Epithelial cell of esophagus (primary cell): ENCODE measurements at places on chromosomes 12 and 14.

- no peak for DNase-seq
Observed at GRCh38 chr12:122730215-122731014, at the start of gene HCAR1. HCAR1 (minus strand) TSS chr12:122730844; CDS start chr12:122730339, 505 bp downstream.

GRCh38 chr12:10365696-10366405 lies 24.0 kb downstream of the KLRK1 start:
- DNase-seq = peak; percentile 52

DNA sequence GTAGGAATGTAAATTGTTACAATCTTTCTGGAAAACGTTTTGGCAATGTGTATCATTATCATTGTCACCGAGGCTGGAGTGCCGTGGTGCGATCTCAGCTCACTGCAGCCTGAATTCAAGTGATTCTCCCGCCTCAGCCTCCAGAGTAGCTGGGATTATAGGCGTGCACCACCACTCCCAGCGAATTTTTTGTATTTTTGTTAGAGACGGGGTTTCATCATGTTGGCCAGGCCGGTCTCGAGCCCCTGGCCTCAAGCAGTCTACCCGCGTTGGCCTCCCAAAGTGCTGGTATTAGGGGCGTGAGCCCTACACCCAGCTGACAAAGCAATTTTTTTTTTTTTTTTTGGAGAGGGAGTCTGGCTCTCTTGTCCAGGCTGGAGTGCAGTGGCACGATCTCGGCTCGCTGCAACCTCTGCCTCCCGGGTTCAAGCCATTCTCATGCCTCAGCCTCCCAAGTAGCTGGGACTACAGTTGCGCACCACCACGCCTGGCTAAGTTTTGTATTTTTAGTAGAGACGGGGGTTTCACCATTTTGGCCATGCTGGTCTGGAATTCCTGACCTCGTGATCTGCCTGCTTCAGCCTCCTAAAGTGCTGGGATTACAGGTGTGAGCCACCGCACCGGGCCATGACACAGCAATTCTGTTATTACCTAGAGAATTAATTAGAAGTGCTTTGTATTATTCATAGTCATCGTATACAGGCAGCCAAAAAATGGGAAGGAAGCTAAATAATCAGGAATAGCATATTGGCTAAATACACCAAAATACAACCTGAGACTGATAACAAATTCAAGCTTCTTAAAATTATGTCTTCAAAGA lies 1.2 kb downstream of the ACTR6 start:
- no peak for DNase-seq

GRCh38 chr12:64273527-64274403 lies 51.7 kb upstream of the KICS2 start:
- DNase-seq = peak; percentile 62

GRCh38 chr14:23299211-23299957 lies 3.3 kb downstream of the PPP1R3E start:
- DNase-seq = peak; percentile 83

DNA sequence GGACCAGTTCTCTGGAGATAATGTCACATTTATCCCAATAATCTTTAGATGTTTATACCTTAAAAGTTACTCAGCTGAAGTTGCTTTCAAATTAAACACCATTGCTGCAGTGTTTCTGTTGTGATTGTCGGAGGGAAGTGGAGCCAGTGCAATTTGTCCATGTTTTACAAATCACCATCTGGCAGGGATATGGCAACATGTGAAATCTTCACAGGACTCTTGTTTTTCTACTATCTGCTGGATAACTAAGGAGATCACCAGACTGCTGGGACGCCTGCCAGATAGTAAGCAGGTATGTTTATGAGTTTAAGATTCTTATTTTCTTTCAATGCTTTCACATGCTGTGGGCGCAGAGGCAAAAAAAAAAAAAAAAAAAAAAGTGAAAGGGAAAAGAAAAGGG lies 100.3 kb upstream of the SOX5 start:
- DNase-seq = no peak

DNA sequence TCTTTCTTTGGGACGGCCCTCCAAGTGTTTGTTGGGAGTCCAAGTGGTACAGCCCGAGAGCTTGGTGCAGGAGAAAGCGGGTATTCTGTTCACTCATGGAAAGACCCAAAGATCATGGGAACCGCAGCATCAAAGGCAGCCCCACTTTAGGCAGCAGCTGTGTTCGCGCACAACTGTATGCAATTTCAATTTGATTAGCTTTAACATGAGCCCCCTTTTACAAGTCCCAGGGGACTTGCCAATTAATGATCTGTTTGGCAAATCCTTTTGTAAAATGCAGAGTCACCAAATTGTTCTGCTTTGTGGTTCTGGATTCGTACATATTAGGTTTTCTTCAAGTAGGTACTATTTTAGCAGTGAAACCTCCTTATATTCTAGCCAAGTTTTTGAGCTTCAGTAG lies 217.7 kb downstream of the AACS start:
- no peak for DNase-seq

GRCh38 chr12:21323736-21324135 lies 11.0 kb downstream of the SLCO1A2 start:
- no peak for DNase-seq

DNA sequence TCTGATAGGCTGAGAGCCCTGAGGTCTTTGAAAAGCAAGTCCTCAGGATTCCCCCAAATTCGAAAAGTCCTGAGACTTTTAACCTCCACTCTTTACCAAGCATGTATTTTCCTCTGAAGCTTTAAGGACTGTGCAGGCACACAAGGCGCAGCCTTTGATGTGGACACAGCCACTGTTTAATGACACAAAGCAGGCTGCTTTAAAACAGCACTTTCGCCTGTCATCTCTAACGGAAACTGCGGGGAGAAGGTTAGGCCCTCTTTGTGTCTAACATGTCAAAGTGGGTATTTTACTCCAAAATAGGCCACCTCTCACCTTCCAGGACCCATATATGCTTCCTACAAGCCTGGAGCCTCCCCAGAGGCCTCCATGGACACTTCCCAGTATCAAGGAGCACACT lies 159.2 kb downstream of the GCH1 start:
- DNase-seq = no peak

DNA sequence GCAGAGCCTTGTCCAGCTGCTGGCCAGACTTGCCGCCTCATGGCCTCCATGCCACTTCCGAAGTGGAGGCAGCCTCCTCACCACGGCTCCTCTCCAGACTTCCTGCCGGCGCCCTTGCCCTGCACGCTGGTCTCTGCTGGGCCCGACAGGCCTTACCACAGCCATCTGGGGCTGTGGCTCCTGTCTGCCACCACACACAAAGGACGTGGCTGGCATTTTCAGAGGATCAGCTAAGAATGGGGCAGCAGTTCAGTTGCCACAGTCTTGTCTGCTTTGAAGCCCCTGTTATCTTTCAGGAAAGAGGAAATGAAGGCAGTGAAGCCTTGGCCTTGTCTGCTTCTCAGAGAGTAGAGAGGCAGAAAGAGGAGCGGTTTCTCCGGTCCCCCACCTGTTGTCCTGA lies 178.0 kb upstream of the FKBP4 start:
- no peak for DNase-seq

DNA sequence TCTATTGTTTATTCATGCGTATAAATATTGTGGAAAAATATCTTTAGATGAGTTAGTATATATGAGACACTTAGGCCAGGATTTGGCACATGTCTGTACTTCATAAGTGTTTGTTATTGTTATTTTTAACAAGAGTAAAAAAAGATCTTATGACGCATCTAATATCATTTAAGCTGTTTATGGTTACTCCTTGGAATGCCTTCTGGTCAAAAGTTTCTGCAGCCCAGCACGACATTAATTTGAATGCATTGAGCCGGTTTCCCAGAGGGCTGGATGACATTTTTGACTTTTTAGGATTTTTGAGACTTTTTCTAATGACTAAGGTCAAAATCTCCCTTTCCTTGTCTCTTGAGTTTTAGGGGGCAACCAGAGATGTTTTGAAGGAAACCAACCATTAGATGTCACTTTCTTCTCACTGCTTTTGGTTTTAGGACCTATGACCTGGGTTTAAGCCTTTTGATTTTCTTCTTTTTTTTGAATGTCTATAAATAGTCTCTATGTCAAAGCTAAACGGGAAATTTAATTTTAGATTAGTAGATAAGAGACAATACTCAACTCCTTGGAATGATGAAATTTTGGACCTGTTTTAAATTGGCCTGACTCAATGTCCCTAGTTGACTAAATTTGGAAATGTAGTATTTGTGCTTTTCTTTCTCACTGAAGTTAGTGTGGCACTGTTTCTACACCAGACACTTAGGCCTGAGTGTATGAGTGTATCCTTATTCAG lies 215.5 kb downstream of the AEBP2 start:
- DNase-seq = no peak

GRCh38 chr14:65835501-65835900 lies 423.0 kb downstream of the FUT8 start:
- no peak for DNase-seq

DNA sequence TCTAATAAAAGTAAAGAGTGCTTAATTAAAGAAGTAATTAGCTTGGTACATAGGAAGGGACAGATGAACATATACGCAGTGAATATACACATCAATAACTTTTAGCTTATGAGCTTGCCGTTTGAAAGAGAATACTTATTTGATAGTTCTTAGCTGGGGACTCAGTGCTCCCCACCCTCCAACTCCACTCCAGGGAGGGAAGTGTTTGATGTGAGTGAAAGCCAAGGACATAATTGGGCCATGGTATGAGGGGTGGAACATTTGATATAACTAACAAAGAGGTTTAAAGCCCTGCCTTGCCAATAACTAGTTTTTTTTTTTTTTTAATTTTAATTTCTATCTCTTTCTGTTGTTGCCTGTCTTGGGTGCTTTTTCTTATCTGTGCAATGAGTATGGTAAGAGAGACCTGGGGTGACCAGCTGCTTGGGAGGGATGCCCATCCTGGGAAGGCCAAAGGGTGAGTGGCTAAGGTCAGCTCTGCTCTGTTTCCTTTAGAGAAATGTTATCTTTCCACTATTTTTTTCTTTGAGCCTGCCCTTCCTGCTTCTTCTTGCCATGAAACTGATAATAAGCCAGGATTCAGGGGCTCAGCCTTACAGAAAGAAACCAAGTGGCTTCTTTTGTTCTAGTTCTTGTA lies 132.8 kb upstream of the CPSF6 start:
- DNase-seq = no peak

- peak; percentile 98 for DNase-seq
Observed at GRCh38 chr14:68941820-68942219, 37.3 kb downstream of the ACTN1 start.

DNA sequence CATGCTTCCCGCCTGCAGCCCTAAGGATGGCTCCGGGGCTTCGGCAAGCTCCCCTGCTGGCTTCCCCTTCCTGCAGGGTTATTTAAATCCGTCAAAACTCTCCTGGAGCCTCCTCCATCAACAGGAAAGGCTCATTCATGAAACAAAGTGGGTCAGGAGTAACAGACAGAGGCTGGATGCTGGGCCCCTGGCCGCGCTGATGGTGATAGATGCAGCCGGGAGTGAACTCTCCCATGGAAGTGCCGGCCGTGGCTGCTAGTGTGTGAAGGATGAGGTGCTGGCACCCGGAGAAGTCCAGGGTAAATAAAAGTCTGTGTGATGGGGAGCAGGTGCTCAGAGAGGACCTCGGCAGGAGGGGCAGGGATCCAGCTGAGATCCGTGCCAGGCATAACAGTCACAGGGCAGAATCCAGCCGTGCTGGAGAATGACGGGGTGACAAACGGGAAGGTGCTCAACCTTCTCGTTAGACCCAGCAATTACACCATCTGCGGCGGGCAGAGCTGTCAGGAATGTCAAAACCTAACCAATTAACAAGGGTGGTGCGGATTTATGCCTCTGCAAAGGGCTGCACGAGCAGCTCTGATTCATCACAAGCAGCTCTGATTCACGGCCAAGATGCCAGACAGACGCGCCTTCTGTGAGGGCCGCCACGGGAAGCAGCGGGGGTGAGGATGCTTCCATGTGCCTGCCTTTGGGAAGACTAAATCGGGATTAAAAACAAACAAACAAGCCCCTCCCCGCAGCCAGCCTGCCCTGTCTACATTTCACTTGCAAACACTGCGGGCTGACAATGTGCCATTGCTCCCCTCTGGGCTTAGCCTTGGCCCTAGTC lies 55.6 kb downstream of the SYNE3 start:
- DNase-seq = peak; percentile 96
